ENCODE measurements at places on chromosomes 5 and 9.
A peak's percentile ranks its signal among the peaks of the same experiment; 100 is the strongest.

- DNase-seq: no peak
Observed at GRCh38 chr5:135930949-135931295, 23.9 kb downstream of the LECT2 start.

DNA sequence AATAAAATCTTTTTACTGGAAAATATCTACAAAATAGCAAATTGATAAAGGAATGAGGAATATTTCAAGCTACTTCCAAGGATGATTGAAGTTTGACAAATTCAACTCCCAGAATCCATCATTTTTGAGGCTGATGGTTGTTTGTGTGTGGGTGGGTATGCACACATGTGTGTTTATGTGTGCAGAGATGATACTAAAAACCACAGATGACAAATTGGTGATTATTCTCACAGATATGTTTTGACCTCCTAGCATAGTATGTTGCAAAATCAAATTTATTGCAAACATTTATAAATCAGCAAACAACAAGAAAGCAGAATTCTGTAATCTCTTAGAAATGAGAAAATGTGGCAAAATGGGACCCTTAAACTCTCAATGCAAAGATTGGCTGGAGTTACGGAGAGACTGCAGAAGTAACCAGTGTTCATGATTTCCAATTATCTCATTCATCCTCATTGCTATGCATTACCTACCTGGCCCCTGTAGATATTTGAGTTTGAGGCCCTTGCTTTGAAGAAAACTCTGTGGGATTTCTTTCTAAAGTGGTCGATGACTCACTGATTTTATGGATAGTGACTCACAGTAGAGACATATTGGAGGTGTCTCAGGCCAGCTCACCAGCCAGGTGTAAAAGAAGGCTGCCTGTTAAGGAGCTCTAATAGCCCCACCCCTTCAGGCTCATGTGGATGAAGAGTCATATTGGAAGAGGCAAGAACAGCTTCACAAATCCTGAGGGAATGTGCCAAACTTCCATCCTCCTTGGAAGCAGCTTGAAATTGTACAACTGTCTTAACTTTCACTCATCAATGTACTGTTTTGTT lies 44.6 kb upstream of the TMC1 start:
- DNase-seq: no peak

DNA sequence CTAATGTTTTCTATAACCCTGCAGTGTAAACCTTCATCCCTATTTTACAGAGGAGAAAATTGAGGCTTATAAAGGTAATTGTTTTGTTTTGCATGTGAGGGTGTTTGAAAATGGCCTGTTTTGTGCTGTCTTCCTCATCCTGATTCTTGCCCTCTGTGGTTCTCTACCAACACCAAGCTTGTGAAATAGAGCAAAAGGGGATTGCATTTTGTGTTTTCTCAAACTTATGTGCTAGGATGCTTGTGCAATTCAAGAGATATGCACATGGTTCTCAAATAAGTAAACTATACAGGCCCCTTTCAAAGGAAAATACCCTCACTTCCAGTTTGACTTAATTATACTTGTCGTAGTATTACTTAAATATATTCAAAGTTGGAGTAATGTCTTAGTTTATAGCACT lies 17.2 kb downstream of the PAM start:
- DNase-seq: no peak

DNA sequence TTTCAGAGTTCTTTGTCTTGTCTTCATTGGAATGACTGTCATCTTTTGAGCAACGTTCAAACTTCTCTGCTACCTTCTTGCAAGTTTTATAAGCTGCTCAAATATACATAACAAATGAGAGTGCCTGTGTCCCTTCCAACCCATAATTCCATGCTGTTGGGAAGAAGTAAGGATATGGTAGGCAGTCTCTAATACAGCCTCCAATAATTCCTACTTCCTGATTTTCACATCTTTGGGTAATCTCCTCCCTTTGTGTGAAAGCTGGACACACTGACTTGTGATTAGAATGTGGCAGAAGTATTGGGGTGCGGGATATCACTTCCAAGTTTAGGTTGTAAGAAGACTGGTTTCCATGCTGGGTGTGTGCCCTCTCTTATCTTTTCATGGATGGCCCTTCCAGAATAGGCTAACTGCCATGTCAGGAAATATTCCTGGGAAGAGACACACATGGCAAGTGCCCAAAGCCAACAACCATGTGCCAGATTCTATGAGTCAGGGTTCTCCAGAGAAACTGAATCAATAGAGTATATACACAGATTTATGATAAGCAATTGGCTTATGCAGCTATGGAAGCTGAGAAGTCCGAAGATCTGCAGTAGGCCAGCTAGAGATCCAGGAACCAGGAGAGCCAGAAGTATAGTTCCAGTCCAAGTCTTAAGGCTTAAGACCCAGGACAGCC lies 531.3 kb downstream of the NTRK2 start:
- no peak for DNase-seq

GRCh38 chr9:19375538-19375937 lies 4.5 kb downstream of the RPS6 start:
- DNase-seq: no peak

- DNase-seq: no peak
Observed at GRCh38 chr9:128175726-128176125, 15.6 kb downstream of the CIZ1 start.

GRCh38 chr5:159800131-159800840 lies 116.0 kb upstream of the ADRA1B start:
- no peak for DNase-seq

- DNase-seq: peak; percentile 45
Observed at GRCh38 chr5:76789991-76790581, 28.7 kb upstream of the F2RL1 start.

DNA sequence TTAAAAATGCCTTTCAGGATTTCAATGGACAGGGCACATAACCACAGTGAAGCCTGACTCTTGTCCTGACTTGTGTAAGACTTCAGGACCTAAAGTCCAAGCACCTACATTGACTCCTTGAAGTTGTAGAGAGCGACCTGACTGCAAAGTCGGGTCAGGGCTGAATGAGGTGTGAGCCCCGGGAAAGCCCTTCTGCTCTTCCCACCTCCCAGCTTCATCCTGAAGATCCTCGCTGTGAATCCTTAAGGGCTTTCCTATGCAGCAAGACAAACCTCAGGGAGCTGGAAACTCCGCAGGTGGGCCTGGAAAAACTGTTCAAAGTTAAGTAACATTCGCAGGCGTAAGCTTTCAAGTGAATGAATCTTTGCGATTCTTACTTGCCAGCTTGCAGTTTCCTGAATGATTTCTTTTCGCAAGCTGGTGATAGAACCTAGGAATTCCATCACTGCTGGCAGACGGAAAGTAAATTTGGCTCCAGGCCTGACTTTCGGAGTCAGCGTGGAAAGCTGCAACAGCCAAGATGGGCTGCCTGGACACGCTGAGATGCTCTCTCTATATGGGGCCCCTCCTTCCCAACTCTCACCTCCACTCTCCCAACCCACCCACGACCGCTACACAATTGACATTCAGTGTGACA lies 10.9 kb downstream of the SEMA5A start:
- DNase-seq: no peak

DNA sequence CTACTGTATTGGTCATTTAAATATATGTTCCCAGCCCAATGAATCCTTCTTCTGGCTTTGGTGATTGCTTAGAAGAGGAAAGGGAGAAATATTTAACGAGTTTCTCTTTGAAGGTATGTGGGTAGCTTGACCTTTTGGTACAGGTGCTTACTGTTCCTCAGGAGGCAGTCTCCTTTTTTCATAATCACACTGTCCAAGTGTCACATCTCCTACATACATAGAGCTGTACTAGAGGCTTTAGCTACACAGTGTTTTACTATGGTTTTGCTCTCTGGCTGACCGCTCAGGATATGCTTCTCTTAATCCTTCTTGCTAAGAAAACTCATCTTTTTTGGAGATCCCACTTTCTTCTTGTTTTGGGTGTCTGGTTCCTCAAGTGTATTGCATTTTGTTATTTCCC lies 6.9 kb downstream of the ERBIN start:
- DNase-seq: no peak

- DNase-seq: no peak
Observed at GRCh38 chr5:143748516-143748915, 63.4 kb upstream of the HMHB1 start.

DNA sequence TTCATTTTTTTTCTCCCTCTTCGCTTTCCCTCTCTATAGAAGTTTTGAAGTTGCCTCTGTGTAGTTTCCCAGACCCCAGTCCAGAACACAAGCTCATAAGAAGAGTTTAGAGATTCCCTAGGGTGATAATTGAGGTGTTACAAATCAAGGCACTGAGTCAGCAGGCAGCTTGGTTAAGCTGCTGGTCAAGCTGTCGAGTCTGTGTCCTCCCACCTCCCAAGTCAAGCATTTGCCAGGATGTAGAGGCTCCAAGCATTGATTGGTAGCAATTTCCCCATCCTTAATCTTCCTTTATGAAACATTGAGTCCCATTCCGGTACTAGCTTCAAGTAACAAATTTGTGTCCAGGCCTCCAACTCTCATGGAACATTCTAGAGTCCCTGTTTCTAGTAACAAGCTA lies 47.5 kb upstream of the SLC1A1 start:
- no peak for DNase-seq

GRCh38 chr5:15526413-15526812 lies 26.4 kb downstream of the FBXL7 start:
- no peak for DNase-seq

GRCh38 chr5:151214614-151215545 lies 9.0 kb downstream of the CCDC69 start:
- no peak for DNase-seq

DNA sequence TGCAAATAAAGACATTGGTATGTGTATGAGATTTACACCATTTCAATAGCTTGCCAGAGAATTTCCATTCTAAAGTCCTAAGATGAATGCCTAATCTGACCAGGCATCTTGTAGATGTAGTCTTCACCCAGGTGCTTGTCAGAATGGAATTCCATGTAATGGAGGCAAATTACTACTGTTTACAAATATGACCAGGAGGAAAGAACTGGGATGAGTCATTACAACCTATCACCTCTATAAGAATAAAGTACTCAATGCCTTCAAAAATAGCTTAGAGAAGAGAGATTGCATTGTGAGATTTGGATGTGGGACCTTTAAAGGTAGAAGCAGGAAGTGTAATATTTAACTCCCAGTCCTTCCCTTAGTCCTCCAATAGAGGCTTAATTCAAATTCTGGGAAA lies 507.0 kb upstream of the PTGER4 start:
- no peak for DNase-seq

DNA sequence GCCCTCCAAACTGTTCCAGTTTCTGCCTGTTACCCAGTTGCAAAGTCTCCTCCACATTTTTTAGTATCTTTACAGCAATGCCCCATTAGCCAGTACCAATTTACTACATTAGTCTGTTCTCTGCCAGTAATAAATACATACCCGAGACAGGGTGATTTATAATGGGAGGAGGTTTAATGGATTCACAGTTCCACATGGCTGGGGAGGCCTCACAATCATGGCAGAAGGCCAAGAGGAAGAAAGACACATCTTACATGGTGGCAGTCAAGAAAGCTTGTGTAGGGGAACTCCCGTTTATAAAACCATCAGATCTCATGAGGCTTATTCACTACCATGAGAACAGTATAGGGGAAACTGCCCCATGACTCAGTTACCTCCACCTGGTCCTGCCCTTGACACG lies 600.7 kb upstream of the CDH6 start:
- DNase-seq: no peak

DNA sequence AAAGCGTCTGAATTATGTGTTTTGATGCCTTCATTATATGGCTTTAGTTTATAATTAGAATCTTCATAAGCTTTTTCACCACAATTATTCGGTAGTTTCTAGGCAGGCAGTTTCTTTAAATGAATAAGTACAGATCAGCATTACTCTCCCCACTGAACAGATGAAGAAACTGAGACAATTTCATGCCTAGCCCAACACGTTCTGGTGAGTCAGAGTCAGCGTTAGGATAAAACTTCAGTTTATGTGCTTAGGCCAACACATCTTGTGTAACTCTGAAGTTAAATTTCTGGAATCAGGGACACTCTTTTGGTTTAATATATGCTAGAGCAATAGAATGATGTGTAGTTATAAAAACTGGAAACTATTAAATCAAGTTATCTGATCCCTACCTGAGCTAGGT lies 186.7 kb upstream of the ELL2 start:
- DNase-seq: no peak

- no peak for DNase-seq
Observed at GRCh38 chr9:104350541-104350940, 153.5 kb upstream of the OR13F1 start.

- DNase-seq: no peak
Observed at GRCh38 chr5:175253597-175253996, 190.4 kb downstream of the DRD1 start.

GRCh38 chr5:150541895-150542294 lies 34.0 kb downstream of the NDST1 start:
- DNase-seq: no peak

DNA sequence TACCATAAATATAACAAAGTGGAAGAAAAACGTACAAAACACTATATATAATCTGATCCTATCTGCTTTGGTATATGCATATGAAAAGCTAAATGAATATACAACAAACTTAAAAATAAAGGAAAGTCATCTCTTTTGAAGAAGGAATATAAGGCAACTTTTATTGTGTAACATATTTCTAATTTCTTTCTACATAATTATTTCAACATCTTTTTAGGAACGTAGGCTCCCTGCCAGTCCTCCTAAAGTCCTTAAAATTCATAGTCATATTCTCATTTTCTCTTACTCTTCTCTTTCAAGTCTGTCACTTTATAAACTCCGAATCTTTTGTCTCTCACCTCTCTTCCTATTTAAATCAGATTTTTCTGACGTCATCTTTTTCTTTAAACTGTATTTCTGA lies 9.6 kb downstream of the DEPDC1B start:
- no peak for DNase-seq

DNA sequence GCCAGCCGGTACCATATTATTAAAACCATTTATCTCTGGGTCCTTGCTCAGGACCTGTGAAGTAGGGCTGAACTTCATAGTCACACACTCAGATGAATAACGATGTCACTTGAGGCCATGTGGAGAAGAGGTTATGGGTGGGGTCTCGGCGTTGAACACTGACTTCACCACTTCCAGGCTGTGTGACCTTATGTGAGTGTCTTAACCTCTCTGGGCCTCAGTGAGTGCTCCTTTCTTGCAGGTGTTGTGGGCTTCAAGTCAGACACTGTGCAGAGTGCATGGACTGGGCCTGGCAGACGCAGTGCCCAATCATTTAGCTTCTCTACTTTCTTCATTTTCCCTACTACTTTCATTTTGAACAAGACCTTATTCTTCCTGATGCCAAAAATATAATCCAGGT lies 278.8 kb downstream of the PBX3 start:
- DNase-seq: peak; percentile 6

DNA sequence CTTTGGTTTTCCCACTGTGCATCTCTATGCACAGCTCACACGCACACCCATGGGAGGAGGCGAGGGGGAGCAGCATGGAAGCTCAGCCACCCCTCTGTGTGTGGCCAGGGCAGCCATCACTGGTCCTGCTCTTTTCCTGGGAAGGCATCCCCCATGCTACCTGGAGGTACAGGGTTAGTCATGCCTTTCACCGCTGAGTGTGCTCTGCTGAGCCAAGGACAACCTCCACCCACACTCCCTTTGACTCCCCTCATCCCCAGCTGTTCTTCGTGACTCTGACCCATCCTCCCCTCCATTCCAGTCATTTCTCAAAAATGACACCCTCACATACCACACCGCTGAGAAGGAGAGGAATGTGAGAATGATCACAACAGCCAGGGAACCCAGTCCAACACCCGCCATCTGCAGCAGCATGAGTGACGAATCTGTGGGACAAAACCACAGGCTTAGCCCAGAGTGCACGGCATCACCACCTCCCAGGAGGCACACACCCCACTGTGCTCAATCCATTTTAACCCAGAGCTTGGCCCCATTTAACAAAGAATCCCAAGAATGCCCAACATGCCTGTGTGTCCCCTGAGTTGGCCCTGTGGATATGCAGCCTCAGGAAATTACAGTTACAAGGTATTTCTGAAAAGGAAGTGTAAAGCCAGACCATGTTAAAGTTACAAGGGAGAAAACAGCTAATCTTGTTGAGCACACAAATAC lies 133.4 kb downstream of the SUSD1 start:
- DNase-seq: no peak

Measured in Right ventricle myocardium superior (tissue), 1 donor.